ENCODE measurements at places on chromosomes 16 and 17. TPM values are rescaled to one million over a fixed set of nuclear protein-coding genes. Genes with fewer than 3 reads are reported as not detected.

DNA sequence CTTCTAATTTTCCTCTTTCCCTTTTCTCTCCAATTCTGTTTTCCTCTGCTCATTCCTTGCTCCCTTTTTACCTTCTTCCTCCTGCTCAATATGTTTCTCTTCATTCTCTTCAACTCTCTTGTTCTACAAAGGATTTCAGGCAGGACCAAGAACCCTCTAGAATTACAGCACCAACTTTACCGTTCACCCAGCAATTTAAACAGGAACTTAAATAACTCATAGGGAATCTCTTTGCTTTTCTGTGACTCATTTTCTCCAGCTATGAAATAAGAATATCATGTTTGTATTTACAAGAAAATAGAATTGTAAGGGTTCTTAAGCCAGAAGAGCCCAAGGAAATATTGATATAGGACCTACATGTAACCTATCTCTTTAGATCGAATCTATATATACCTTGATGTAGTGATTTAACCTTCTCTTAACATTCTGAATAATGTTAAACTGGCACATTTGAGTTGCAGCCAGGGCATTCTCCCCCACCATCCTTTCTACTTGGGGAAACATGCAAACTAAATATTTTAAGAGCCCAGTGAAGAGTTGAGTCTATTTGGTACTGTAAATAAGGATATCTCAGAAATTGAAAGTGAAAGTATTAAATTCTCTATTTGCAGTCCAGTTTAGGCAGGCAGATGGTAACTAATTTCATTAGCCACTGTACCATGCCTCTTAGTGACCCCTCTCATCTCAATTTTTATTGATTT, 137.0 kb downstream of the ANKFN1 start:
- DNase-seq: no peak

DNA sequence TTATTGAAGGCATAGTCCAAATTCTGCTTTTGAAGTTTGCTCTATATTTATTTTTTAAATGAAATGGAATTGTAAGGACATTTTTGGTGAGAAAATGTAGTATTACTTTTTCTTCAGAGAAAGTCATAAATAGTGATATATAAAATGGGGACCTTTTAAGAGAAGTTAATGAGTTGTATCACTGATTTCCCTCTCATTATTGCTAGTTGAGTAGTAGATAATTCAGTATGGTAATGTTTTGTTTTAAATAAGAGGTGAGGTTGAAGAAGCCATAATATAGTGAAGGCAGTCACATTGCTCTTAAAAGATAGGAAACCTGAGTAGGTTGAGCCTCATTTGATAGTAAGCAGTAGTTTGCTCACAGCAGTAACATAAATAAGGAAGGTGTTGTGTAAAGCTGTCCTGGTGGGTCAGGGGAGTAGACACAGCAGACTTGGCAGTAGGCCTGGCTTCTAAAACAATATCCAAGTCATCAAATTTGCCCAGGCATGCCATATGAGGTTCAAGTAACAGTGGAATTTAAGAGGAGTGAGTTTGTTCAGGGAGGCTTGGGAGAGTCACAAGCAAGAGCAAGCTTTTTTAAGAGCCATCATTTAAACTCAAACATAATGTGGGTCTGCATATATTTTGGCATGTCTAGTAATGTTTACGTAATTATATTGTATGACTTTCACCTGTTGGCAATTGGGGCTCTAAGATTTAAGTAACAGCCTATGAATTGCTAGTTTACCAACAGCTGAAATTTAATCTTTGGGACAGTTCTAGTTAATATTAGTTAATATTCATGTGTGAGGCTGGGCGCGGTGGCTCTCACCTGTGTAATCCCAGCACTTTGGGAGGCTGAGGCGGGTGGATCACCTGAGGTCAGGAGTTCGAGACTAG, 6.5 kb downstream of the NFATC3 start:
- DNase-seq: no peak

DNA sequence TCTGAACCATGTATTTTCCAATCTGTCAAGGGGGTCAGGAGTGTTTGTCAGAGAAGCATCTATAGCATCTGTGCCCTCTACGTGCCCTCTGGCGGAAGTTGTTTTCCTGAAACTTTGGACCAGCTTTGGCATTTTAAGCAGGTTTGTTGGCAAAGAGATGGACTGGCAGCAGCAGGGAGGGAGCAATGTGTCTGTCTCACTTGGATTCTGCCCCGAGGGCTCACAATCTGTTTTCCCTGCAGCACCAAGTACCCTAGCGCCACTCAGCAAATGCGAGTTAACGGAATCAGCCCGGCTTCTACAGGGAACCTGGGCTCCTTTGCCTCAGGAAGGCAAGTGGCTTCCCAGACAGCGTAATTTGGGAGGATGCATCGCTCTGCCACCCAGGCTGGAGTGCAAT, 17.4 kb downstream of the DUSP14 start:
- DNase-seq: no peak

Gene XAF1
- total RNA-seq: 21.1 TPM

GRCh38 chr17:601244-601925, 113.3 kb downstream of the VPS53 start:
- DNase-seq: no peak
